ENCODE measurements at places on chromosomes 6 and 20. TPM values are rescaled to one million over a fixed set of nuclear protein-coding genes. Genes with fewer than 3 reads are reported as not detected.

MRPS26 gene
- 32.0 TPM for total RNA-seq

GRCh38 chr6:121297694-121298093, 36.6 kb downstream of the TBC1D32 start:
- no peak for DNase-seq

- DNase-seq, result no peak
Measured at GRCh38 chr6:16306334-16306733, 67.9 kb downstream of the GMPR start.

HRH3 gene
- total RNA-seq, result not detected

DNA sequence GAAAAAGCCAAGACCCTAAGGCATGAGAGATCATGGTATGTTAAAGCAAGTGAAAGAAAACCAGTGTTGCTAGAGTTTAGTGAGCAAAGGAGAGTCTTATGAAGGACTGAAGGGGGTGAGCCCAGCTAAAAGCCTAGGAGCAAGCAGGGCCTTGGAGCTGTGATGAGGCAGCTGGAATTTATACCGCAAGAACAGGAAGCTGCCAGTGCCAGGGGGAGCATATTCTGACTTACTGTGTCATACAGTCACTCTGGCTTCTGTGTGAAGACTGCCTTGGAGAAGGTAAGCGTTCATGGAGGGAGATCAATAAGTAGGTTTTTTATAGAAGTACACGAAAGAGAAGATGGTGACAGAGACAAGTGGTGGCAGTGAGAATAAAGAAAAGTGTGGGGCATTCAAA, 308.9 kb upstream of the THEMIS start:
- DNase-seq, result no peak

DNA sequence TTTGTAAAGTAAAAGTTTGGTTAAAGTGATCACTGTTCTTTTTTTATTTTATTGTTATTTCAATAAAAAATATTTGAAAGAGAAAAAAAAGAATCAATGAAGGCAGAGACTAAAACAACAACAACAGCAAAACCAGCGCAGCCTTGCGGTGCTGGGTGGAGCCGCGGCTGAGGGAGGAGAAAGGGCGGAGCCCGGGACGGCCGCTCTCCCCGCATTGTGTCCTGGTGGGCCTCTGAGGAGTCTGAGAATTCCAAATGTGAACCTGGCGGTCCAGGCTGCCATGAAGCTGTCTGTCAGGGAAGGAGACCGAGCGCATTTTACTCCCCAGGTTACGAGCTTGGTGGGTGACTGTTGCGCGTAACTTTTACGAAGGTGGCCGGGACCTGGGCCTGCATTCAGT, 43.2 kb downstream of the TMEM242 start:
- no peak for DNase-seq

- peak; percentile 75 for DNase-seq
Measured at GRCh38 chr6:106448000-106448426, 87.5 kb downstream of the CRYBG1 start.

OLIG3 gene
- not detected for total RNA-seq

ZNF391 gene
- 2.1 TPM for total RNA-seq

DNA sequence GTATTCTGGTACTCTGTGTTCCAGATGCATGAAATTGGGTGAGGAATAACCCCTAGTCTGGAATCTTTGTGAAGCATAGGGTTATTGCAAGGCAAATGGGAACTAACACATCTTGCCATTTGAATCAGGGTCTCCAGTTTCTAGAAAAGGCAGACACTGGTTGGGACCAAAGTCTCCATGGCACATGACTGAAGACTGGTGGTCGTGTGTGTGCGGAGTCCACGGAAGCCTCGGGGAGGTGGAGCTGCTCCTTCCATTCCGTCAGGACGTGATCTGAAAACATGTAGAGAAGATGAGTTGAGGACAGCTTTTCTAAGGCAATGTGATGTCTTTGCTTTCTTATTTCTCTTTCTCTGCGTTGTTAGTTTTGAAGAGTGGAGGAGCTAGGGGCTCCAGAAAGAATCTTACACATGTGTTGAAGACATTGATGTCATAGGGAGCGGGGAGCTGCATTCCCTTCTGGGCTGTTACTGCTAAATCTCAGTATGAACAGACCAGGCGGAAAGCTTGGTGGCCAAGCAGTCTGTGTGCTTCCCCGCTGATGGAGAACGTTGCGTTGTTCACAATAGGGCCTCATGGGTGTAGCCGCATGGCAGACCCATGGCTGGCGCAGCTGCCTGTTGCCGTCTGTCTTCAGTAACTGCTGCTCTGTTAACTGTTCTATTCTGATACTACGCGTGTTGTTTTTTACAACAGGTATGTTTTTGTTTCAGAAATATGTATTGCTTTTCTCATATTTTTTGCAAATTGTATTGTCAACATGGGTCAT, 4.8 kb upstream of the SLC17A9 start:
- DNase-seq, result peak; percentile 18

GRCh38 chr20:63652192-63652980, 838 bp downstream of the STMN3 start:
- no peak for DNase-seq

- DNase-seq, result no peak
Measured at GRCh38 chr20:48186915-48187314, 401.6 kb upstream of the SULF2 start.

ADTRP gene
- total RNA-seq, result 21.0 TPM

DNA sequence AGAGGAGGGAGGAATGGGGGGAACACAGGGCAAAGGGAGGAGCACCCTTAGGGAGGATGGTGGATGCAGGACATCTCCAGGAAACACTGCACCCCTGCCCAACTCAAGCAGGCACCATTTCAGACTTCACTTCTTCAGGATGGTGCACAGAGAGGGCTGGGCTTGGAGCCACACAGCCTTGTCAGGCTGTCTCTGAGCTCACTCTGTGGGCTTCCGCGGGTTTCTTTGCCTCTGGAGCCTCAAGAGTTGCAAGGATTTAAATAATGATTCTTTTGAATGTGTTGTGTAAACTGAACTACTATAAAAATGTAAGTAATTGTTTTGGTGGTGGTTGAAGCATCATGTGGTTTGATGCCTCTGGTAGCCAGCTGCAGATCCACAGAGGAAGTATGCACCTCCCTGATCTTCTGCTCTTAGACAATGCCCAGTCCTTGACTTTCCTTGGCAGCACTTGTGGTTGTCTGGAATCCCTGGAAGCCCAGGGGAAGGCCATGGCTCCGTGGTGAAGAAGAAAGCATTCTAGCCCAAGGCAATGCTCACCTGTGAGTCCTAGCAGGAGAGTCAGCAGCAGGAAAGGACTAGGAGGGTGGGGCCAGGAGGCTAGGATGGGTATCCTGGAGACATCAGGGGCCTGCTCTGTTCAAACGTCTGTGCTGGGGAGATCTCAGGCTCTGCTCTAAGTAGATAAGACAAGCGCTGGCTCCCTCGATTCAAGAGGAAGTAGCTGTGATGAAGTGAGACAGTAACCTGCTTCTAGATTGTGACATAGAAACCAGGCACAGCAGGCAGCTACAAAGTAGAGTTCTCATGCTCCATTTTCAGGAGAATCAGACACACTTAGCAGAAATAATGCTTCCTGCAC, 50.2 kb upstream of the SIRPG start:
- DNase-seq, result no peak

DNA sequence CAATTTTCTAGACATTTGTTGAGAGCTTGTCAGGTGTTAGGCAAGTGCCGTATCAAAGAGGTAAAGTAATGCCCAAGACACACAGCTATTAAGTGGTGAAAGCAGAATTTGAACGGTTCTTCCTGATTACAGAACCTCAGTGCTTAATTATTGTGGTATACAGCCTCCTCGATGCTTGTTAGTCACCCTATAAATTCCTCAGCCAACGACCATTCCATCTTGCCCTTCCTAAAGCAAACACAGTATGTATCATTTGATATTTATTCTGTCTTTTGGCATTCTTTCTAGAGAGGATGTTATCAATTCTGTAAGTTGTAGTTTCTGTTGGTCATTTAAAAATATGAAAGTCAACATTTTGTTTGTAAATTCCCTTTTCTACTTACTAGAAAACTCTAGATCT, 297.8 kb upstream of the BMP2 start:
- DNase-seq, result no peak

- no peak for DNase-seq
Measured at GRCh38 chr6:54609981-54610380, 236.6 kb upstream of the FAM83B start.

DNA sequence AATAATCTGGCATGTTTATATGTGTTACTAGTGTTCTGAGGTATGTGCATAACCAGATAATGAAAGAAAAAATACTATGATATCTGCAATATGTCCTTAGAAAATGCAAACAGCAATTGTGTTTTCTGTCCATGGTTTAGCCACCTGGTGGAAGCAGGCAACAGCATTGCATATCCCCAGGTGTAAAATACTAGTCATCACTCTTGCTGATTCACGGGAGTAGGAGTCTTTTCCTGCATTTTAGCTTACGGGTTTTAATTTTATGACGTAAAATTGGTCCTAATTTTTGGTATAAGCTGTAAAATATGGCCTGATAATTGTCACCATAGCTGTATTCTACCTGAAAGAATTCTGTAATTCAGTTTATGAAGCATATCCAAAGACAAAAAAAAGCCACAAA, 2.5 kb downstream of the RNF182 start:
- DNase-seq, result no peak

GRCh38 chr20:46111028-46111835, 6.9 kb upstream of the CD40 start:
- no peak for DNase-seq

DNA sequence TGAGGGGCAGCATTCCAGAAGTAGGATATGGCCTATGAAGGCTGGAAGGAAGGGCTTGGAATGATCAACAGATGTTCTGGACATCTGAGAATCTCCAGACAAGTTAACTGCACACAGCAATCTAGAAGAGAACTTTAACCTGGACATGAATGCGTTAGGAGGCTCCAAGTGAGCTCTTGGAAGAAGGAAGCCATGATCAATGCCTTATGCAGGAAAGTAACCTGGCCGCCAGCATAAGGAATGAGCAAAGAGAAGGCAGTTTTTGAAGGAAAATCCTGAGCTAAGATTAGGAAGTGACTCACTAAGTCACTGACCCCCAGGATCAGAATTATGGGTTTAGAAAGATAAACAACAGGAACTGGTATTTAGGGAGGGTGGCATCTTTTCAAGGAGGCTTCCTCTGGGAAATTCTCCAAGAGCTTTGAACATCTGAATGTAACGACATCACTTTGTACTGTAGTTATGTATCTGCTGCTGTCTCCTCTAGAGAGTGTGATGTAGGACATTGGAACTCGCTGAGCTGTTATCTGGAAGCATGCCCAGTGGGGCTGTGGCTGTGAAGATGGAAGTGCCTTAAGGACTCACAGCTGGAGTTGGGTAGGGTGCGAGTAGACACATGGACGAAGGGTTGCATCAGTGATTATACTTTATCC, 236.8 kb downstream of the PACRG start:
- no peak for DNase-seq

SLC12A5 gene
- total RNA-seq, result 2.0 TPM

DNA sequence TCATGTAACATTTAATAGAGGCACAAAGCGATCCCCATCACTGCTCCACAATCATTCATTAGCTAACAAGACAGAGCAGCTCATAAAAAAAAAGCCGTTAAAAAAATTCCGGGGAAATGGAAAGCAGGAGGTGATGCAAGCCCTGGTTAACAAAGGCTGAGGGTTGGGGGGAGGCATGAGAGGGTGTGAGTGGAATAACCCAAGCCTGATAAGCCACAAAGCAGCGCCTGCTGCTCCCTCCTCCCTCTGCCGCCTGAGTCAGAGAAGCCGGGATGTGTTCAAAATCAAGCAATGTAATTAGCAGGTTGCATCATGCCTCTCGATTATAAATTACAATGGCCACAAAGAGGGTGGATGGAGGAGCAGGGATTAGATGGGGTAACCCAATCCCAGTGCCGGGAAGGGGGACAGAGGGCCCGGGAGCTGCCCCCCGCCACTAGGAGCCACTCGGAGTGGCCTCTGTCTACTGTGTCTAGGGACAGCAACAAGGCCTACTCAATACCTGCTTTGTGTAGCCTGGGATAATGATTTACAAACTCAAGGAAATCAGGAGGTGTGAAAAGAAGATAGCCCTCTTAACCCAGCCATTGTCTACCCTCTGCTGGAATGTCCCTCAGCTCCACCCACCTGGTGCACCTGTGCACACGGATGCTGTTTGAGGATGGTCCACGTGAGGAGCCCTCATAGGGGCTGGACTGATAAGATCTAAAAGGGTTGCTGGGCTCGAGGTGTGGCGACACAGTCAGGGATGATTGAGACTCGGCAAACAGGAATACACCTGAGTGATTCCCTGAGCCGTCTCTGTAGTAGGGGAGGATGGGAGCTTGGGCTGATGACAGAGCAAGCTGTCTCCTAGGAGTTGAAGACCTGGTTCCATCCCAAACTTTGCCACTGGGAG, 156.9 kb downstream of the VEGFA start:
- peak; percentile 78 for DNase-seq

DNA sequence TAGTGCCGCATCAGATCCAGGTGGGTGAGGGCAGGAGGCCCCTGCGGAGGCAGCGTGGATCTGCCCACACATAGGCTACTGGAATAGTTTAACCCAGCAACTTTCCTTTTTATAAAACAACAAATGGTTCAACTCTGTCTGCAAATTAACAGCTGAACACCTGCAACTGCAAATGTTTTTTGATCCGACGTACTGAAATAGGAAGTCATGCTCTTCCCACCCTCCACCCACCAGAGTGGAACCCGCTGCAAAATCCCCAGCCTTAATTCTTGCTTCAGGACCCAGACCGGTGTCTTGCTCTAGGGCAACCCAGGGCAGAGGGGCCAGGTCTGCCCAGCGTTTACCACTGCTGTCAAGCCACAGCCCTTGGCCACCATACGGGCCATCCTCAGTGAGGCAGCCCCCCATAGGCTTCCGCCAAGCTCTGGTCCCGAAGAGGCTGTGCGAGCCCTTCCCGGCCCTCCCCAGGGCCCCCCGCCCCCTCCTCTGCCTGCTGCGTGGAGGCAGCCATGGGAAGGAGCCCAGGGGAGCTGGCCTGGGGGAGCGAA, 334.3 kb downstream of the ZFAND3 start:
- peak; percentile 48 for DNase-seq

DNA sequence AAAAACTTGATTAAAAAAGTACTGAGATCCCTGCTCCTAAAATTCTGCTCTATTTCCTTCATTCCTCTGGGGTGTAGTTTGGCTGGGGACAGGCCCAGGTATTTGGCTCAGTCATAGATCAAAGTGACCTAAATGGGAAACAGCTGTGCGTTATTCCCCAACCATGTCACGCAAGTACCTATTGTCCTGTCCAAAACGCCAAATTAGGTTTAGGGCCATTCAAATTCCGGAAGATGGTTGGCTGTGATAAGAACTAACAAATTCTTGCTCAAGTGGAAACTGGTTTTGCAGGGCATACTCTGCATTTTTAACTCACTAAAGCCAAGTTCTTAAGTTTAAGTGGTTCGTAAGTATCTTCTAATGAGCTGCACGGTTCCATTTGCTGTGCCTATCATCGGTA, 147.6 kb upstream of the TMEM170B start:
- DNase-seq, result no peak

GHRH gene
- total RNA-seq, result not detected

- no peak for DNase-seq
Measured at GRCh38 chr6:33878562-33878961, 74.8 kb upstream of the MLN start.

JPH2 gene
- total RNA-seq, result 7.9 TPM

GRCh38 chr6:85865420-85866369, 223.0 kb upstream of the SYNCRIP start:
- DNase-seq, result no peak

ZSCAN31 gene
- 28.5 TPM for total RNA-seq

- DNase-seq, result no peak
Measured at GRCh38 chr6:38527371-38527770, 112.4 kb downstream of the BTBD9 start.

CD109 gene
- total RNA-seq, result 22.1 TPM
